ENCODE measurements at places on chromosomes 5 and 9.

DNA sequence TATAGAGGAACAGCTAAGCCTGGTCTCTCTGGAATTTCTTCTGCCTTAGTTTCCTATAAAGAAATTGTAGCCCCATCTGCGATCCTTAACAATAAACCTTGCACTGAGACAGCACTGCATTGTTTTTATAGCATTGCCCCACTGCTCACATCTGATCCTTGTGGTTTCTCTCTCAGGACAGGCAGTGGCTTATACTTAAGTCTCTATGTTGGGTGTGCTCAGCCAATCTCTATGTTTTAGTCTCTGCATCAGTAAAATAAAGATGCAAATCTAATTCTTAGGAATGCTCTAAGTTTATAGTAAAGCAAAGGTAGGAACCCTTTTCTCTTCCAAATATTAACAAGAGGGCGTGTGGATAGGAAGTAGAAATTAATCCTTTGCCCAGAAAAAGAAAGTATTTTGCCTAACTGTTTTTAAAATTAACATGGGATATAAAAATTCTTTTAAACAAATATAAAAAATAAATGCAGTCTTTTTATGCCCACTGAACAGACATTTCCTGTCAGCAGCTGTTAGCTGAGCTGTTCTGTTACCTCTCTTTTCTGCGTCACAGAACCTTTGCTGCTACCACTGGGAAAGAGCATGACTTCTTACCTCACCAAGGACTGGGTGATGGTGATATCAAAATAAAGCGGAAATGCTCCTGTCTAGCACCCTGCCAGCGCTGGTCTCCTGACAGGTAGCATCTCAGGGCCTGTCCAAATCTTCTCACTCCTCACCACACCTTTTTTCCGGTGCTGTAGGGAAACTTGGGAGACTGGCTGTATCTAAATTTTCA lies 29.5 kb downstream of the MRPS27 start:
- no peak for DNase-seq

GRCh38 chr9:109718861-109719260 lies 61.1 kb upstream of the PALM2AKAP2 start:
- DNase-seq = no peak

DNA sequence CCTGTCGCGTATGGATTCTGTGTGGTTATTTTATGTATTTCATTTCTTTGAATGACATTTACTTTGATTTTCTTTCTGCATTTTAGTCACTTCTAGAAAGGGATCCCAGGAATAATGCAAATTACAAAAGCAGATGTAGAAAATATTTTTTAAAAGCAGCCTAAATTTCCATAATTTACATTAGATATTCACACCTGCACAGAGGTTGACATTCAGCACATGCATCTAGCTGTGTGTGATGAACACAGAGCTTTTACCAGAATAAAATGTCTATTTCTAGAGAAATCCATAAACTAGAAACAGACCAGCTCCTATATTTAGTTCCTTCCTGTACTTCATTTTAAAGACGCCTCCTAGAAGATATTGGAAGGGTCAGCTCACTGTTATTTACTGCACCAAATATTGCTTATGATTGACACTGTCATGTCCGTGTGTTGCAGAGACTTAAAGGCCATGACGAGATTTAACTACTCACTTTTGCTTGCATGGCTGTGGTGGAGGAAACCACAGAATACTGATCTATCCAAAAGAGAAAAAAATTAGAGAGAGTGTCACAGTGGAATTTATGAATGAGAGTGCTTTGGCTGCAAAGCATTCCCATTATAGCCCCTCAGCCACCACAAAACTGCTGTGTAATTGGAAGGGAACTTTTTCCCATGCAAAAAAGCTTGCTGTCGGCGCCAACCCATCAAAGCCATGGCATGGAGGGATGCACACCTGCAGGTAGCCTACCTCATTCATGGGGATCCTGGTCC lies 58.1 kb downstream of the EBF1 start:
- DNase-seq = no peak

- DNase-seq = peak; percentile 51
Observed at GRCh38 chr9:128684325-128685199, 4.5 kb upstream of the SET start.

DNA sequence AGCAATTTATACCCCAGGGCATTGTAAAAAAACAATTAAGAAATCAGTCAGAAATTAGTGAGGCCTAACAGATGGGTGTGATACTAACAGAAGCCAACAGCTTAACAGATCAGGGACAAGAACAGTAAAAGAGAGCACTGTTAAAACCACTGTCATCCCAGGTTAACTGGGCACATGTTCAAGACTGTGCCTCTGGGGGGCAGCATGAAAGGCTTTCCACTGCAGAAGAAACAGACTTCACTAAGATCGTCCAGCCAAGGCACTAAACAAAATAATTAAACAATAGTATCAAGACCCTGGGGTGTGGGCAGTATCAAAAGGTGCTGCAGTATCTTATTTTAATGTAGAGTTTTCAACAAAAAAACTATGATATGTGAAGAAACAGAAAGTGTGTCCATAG lies 43.5 kb downstream of the FBN2 start:
- no peak for DNase-seq

DNA sequence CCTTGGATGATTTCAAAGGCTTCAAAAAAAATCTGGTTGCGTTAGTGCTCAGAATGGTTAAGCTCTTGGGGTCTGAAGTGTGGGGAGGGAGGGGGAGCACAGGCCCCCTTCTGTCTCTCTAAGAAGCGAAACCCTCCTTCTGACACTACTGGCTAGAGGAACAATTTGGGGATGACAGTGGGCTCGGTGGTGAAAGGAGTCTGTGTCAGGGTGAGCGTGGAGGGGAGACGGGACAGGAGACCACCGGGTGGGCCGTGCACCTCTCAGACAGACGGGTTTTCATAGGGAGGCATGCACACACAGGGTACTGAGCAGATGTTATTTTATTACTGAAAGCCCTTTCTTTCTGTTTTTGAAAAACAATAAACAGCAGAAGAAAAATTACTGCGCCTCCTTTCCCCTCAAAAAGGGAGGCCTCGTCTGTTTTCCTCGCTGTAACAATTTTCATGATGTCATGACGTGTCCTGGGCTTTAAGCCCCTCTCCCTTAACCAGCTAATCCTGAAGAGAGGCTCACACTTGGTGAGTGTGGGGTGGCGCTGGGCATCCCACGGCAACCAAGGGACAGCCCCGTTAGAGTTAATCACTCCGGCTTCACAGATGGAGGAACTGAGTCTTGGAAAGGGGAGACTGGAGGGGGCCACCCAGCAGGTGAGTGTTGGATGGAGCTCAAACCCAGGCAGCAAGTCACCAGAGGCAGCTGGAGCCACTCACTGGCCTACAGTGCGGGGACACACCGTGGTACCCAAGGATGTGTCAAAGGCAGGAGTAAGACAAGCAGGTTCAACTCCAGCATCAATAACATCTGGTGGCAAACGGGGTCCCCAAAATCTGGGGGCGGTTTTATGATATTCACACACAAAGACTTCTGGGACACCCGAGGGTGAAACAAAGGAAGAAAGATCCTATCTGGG lies 53.4 kb downstream of the PTCH1 start:
- no peak for DNase-seq

DNA sequence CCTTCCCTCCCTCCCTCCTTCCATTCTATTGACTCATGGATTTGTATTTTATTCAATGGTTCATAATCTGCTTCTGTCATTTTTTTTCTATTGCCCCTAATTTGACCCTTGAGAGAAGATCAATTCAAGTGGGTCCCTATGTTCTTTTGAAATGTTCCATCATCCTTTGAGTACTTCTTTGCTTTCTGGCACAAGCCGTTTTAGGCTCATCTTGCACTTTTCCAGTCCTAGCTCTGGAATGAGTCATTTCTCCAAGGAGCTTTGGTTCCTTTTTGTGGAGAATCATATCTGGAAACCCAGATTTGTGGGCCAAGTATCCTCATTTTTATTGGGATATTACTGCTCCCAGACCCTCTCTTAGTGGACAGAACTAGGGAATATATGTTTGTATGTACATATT lies 126.8 kb upstream of the PTPN3 start:
- DNase-seq = no peak

DNA sequence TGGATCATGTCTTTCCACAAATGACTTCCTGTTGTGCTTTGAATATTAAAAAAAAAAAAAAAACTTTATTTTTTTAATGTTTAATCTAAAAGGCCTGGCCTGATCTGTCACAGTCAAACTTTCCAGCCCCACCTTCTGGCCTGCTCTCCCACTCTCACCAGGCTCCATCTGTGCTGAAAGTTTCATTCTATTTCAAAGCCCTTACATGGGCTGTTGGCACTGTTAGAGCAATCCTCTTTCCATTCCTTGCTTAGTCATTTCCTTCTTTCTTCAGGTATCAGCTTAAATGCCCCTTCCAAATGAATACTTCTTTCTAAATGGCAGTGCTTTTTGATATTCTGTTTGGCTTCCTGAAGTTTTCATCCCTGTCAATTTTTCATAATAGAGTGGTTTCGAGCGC lies 1104.8 kb upstream of the C9orf72 start:
- peak; percentile 0 for DNase-seq

DNA sequence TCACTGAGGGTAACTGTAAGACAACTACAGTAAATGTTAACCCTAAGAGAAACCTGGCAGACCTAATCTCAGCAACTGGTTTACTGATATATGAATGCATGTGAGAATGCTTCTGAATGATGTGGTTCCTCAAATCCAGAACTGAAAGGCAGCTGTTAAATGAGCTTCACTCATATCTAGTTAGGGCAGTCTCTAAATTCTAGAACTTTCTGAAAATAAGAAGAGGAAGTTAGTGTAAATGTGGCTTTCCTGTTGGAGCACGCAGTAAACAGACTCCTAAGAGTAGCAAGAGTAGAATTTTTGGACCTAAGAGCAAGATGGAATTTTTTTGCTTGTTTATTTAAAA lies 117.9 kb upstream of the KCNN2 start:
- no peak for DNase-seq

DNA sequence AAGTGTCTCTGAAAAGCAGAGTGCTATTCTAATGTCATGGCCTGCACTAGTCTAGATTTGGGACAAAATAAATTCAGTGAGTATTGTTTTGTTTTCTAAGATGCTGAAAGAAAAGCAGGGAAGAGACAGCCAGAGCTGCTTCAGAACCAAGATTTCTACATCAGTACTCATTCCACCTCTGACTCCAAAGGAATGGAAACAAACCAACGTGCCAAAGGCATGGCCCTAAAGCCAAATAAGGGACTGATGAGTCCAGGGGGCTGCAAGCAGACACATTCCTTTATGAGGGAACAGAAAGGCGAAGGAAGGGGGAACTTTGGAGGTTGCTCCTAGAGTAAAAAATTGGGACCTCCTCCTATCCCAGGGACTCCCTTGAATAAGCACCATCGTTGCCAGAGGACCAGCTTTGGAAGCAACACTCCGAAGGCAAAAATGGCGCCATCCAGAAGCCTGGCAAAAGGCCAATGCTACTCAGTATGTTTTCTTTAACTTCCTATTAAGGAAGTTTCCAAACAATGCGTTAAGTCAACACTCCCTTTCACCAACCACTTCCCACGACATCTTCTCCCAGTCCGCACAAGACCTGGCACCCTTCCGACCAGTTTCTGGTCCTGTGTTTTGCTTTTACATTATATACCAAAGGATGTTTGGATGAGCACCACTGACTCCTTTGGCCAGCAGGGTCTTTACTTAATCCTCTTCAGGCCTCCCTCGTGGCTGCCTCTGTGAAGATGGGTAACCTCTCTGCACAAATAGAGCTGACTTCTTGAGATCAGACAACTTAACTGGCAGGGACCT lies 31.6 kb downstream of the ADAM19 start:
- DNase-seq = no peak

DNA sequence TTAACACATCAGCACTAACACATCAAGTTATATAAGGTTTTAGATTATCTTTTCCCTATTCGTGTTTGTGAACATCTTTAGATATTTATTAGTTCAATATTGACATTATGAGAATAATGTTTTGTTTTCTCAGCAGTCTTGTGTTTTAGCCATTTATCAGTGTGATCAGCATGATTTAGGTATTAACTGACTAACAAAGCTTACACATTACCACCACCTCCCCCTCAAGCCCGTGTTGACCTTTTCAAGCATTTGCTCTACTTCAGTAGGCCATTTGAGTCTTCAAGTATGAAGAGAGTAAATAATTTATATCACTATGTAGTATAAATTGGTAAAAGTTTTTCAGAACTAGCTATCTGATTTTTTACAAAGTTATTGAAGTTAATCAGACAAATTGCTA lies 6.9 kb downstream of the PBX3 start:
- DNase-seq = no peak

GRCh38 chr5:40700116-40700782 lies 20.5 kb downstream of the PTGER4 start:
- no peak for DNase-seq

GRCh38 chr9:16721972-16722371 lies 148.5 kb downstream of the BNC2 start:
- DNase-seq = peak; percentile 48

- no peak for DNase-seq
Observed at GRCh38 chr9:128120741-128121465, 6.6 kb downstream of the PTGES2 start.

DNA sequence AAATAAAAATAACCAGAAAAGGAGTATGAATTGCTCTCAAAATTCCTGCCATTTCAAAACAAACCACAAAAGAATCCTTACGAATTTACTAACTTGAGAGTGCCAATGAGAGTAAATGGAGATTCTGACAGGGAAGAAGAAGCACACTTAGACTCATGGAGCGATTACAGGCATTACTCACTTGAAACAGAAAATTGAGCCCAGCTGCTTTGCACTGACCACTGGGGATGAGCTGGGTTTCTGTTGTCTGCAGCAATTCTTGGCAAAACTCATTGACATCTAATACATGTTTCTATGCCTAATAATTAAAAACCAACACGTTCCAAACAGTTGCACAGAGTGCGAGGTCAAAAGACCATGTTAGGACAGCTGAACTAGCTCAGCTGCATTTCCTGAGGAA lies 731.6 kb downstream of the DNAH5 start:
- no peak for DNase-seq

DNA sequence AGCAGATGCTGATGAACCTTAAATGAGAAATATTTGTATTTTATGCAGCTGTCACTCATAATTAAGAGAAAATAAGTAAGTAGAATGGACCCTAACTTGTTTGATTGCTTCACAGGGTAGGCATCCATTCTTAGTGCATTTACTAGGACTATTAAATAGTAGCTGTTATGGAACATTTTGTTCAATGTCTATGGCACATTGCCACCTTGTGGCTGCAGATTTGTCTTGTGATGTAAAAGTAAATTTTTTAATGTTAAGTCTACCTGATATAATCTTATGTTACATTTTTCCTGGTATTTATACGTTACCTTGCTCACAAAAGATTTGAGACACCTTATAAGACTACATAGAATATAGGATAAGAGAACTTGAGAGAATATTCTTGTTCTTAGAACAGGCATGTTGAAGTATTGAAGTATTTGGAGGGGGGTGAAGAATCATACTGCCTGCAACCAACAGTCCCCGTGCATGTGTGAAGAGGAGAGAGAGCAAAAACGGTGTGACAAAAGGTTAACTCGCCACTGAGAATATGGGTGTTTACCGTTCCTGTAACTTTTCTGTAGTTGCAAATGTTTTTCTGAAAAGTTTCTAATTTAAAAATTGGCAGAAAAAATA lies 161.1 kb downstream of the MAST4 start:
- DNase-seq = peak; percentile 27

DNA sequence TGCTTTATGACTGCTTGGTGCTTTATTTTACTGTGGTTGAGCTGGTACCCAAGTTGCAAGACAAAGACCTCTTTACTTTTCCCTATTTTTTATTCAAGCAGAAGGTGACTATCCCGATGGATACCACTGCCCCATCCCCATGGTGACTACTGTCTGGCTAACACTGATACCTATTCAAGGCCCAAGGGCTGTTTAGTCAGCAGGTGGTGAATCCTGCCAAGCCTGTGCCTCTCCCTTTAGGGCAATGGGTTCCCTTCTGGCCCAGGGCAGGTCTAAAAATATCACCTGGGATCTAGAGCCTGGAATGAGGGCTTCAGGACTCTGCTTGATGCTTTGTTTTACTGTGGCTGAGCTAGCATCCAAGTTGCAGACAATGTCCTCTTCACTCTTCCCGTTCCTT lies 510.0 kb upstream of the GRAMD2B start:
- DNase-seq = no peak

Measured in A172 (cell line).